ENCODE measurements at places on chromosomes 2 and 18. TPM values are rescaled to one million over a fixed set of nuclear protein-coding genes. Genes with fewer than 3 reads are reported as not detected.
A peak's percentile ranks its signal among the peaks of the same experiment; 100 is the strongest.

DNA sequence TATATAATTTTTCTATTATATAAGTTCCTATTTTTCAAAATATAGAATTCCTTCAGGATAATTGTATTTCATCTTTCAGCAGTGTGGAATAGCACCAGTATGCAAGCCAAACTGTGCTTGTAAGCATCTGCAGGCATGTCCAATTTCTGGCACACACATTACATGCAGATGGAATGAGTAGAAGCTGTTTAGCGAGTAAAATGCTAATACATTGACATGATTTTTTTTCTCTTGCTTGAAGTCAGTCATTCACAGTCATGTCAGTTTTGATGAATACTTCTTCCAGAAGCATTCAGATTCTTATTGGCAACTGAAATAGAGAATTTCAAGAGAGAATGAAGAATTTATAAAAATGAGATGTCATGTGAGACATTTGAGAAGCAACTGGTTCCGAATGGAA lies 109.4 kb downstream of the CERS6 start:
- DNase-seq: no peak

GRCh38 chr18:52339891-52340371 lies at the start of gene DCC:
Gene DCC (plus strand): TSS chr18:52340197. CDS start chr18:52340788, 591 bp downstream.
- DNase-seq: peak; percentile 13

- DNase-seq: no peak
Observed at GRCh38 chr2:75703589-75704287, 7.0 kb downstream of the GCFC2 start.

GRCh38 chr2:238290715-238291549 lies 2.5 kb upstream of the PER2 start:
- DNase-seq: no peak

GRCh38 chr18:14747513-14748474 lies at the start of gene ANKRD30B:
Gene ANKRD30B (plus strand): TSS chr18:14748172. CDS start chr18:14748420, 248 bp downstream.
- no peak for DNase-seq

GRCh38 chr2:235641956-235642355 lies 148.1 kb downstream of the AGAP1 start:
- DNase-seq: no peak

DNA sequence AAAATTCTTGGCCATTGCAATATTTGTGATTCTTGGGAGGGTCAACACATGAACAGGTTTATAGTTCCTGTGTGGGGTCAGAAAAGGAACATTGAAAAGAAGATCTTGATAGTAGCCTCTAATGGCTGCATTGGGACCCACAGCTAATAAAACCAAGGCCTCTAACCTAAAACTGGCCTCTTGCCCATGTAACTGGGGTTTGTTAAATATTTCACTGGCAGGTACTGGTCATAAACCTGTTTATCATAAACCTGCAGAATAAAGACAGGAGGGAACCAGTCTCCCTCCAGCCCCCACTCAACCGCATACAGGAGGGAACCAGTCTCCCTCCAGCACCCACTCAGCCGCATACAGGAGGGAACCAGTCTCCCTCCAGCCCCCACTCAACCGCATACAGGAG lies 125.3 kb downstream of the PXDN start:
- DNase-seq: no peak

KIAA2012 gene
- total RNA-seq: not detected

- no peak for DNase-seq
Observed at GRCh38 chr2:25230948-25231311, 62.5 kb upstream of the POMC start.

KCTD1 gene
- 10.6 TPM for total RNA-seq

ITGA4 gene
- 18.9 TPM for total RNA-seq

CCDC141 gene
- total RNA-seq: not detected

GRCh38 chr2:121471532-121472469 lies 58.9 kb upstream of the RNU4ATAC start:
- DNase-seq: no peak

TMEFF2 gene
- 2.2 TPM for total RNA-seq

GRCh38 chr2:194424683-194425209 lies 1232.3 kb upstream of the SLC39A10 start:
- DNase-seq: no peak

- DNase-seq: peak; percentile 1
Observed at GRCh38 chr18:69161383-69162028, 239.2 kb upstream of the DOK6 start.

DNA sequence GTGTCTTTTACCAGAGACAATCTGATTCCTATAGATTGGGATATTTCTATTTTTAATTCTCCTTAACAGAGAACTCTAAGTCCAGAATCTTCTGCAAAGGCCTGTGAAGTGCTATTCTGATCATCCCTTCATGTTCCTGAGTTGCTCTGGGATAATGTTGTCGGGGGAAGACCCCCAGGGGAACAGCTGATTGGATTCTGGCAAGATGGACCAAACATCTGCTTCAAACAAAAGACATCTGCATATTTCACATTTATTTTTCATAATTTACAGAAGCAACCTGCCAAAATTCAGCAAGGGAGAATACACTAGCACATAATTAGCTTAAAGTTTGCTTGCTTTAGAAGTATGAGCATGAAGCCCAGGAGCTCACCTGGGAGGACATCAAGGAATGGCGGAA lies 116.0 kb upstream of the ETAA1 start:
- DNase-seq: no peak
